ENCODE measurements at places on chromosomes 4 and X. TPM values are rescaled to one million over a fixed set of nuclear protein-coding genes. Genes with fewer than 3 reads are reported as not detected.

DNA sequence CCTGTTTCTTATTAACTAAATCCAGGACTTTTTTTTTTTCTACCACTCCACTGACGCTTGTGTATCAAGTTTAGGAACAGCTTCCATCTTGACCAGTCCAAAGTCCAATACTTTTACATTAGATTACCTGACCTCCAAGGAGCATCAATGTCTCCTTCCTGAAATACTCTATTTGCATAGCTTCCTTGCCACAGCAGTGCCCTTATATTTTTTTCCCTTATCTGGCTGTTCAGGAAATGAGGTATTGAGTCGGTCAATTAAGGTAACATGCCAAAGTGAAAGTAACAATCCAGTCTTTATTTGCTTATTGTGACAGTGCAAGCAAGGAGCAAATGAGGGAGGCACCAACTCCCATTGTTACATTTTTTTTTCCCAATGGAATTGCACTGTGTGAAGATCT is 730.8 kb upstream of the NDST4 start:
- no peaks in the 10 kb centered on the region for H3K27me3 ChIP-seq
- no peaks in the 10 kb centered on the region for H3K36me3 ChIP-seq
- no peak overlapping the region for H3K27ac ChIP-seq
- H3K4me1 ChIP-seq, result no peaks in the 10 kb centered on the region
- no peak for DNase-seq

DNA sequence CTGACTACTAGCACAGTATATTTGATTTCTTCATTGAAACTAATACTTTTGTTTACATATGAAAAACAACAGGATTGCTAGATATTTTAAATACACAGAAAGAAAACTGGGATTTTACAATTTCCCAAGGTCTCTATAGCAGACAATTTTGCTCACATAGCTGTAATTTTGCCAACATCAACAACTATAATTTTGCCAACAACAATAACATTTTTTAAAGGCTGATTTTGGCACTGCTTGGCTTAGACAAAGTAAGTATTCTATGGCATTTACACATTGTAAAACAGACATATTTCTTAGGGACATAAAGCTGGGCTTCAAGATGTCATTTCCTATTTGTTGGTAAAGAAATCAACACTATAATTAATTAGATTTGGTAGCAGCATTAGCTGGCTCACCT is 922.1 kb downstream of the RAB28 start:
- H3K4me3 ChIP-seq, result no peak overlapping the region
- H3K27me3 ChIP-seq, result no peaks in the 10 kb centered on the region
- no peak for DNase-seq
- H3K36me3 ChIP-seq, result no peaks in the 10 kb centered on the region
- no peaks in the 10 kb centered on the region for H3K4me1 ChIP-seq
- no peak overlapping the region for H3K27ac ChIP-seq

DNA sequence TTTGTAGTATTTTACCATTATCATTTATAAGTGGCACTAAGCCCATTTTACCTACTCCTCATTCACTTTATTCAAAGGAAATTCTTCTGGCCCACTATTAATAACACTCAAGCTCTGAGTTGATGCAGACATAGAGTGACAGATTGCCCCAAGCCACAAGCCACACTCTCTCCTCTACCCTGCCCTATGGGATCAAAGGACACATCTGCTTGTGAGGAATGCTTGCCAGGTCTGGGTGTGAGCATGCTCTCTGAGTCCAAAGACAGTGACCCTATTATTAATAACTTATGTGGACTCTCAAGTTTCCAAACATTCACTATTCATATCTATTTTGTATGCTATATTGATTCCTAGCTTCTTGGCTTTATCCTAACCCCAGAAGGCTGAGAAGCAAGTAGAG is 18.5 kb downstream of the ETNPPL start:
- H3K27me3 ChIP-seq, result no peaks in the 10 kb centered on the region
- no peak overlapping the region for H3K27ac ChIP-seq
- H3K4me1 ChIP-seq, result peaks cover 7% of the 10 kb centered on the region
- DNase-seq, result no peak

DNA sequence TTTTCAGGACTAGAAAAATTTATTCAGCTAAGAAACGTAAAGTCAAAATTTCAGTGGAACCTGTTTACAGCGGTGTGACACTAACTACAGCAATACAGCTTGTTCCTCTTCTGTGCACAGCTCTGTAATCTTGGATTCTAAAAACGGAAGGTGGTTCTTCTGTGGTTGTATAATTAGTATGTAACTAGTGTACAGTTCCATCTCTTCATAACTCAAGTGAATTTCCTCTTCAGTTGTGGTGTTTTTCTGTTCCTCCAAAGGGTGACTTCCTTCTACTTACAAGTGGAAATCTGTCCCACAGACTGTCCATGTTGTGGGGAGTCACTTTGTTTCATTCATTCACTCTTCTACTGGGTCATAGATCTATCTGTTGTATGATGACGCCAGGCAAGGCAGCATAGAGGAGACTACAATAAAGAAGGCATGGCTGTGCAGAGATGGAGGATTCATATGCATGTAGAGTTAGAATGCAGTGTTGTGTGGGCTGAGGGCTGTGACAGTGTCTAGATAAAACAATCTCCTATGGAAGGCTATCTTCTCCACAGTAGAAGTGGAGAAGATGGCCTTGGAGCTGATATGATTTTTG is 5.4 kb downstream of the DAPP1 start:
- DNase-seq, result no peak
- no peak overlapping the region for H3K27ac ChIP-seq
- no peak overlapping the region for H3K4me3 ChIP-seq
- no peaks in the 10 kb centered on the region for H3K36me3 ChIP-seq
- H3K27me3 ChIP-seq, result no peaks in the 10 kb centered on the region

- DNase-seq, result no peak
- H3K27ac ChIP-seq, result no peak overlapping the region
- no peaks in the 10 kb centered on the region for H3K27me3 ChIP-seq
Observed at GRCh38 chr4:97627750-97628149, 515.5 kb downstream of the STPG2 start.

DNA sequence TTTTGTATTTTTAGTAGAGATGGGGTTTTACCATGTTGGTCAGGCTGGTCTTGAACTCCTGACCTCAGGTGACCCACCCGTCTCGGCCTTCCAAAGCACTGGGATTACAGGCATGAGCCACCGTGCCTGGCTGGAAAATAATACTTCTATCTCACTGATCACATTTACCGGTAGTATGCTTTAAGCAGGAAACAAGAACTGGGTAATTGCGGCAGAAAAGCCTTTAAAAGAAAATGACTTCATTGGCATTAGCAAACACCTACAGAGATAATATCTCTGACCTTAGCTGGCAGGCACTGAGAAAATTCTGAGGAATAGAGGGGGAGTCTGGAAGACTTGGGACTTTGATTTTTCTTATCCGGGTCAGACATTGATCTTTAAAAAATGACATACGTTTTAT is 78.5 kb downstream of the SHROOM3 start:
- H3K36me3 ChIP-seq, result no peaks in the 10 kb centered on the region
- no peak overlapping the region for H3K27ac ChIP-seq
- H3K4me3 ChIP-seq, result no peak overlapping the region
- no peaks in the 10 kb centered on the region for H3K4me1 ChIP-seq
- no peak for DNase-seq
- no peaks in the 10 kb centered on the region for H3K27me3 ChIP-seq

DNA sequence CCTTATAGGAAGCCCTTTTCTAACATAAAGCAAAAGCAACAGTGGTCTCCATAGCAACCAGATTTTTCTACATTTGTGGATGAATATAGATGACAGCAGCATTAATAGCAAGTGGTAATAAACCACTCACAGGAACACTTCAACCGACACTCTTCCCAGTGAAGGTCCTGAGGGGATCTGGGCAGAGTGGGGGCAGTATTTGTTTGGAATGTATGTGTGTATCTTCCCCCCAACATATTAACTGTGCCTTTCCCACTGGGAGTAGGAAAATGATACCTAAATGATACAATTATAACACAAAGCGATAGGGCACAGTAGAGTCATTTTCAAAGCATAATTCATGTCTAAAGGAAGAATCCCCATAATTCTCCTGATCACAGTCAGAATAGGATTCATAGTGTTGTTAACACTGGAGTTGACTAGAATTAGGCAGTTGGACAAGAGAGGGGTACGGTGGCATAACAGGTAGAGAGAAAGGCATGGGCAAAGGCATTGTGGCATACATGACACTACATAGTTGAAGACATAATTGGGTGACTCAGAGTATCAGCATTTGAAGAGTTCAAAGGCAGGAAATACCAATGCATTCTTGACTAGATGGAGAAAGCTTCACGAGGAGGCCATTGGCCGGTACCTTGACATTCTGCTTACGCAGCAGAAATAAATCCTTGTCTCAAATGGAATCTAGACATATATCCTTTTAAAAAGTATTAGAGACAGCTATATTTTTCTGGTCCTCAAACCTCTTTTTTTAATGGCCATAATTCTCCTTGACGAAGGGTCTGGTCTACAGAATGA is 15.2 kb downstream of the CAPN6 start:
- H3K4me1 ChIP-seq, result no peaks in the 10 kb centered on the region
- H3K27me3 ChIP-seq, result no peaks in the 10 kb centered on the region
- no peak overlapping the region for H3K4me3 ChIP-seq
- H3K36me3 ChIP-seq, result no peaks in the 10 kb centered on the region
- H3K27ac ChIP-seq, result no peak overlapping the region
- DNase-seq, result no peak

DNA sequence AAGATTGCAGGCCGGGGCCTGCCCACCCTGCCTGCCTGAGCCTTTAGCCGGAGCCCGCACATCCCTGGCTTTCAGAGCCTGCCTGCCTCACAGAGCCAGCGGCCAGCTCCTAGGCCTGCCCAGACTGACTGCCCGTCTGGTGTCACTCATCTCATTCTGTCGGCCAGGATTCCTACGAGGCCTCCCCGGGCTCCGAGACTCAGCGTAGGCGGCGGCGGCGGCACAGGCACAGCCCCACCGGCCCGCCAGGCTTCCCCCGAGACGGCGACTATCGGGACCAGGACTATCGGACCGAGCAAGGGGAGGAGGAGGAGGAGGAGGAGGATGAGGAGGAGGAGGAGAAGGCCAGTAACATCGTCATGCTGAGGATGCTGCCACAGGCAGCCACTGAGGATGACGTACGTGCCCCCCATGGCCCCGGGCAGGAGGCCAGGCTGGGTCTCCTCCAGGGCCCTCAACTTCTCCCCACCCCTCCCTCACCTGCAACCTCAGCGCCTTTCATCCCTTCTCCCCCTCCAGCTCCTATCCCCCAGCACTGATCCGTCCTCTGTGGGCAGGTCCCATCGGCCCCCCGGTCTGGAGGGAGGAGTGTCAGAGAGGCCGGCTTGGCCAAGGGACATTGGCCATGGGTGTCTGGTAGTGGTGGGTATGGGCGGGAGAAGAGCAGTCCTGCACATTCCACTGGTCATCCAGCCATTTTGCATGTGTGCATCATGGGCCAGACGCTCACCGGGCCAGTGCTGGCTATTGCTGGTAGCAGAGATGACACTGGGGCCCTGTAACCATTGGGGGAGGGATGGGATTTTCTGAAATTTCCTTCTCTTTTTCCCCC is 22.6 kb upstream of the UBA1 start:
- no peak for DNase-seq
- H3K4me1 ChIP-seq, result no peaks in the 10 kb centered on the region
- H3K4me3 ChIP-seq, result no peak overlapping the region
- peaks cover 7% of the 10 kb centered on the region for H3K36me3 ChIP-seq
- no peaks in the 10 kb centered on the region for H3K27me3 ChIP-seq

DNA sequence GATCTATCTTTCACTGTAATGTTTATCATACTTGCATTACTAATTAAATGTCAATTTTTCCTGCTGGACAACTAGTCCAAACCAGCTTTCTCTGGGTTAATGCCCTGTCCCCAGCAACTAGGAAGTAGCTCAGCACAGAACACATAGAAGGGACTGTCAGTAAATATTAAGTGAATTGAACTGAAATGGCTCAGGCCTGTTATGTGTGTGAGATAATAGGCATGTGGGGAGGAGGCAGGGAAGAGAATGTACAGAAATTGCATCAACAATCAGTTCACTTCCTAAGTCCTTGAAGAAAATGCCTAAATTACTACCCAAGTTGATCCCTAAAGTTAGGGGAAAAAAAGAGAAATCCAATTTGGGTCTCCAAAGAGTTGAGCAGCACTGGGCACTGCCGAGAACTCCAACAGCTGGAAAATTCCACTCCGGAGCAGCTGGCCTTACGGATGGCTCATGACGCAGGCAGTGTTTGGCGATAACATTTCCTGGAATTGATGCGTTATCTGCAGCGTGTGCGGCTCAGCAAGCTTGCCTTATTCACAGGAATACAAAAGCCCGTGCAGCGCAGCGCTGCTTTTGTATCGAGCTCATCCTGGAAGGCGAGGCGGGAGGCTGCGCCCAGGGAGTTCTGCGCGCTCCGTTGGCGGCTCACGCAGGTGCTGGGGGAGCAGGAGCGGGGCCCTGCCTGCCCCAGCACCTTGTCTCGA is 297.3 kb upstream of the LCORL start:
- H3K36me3 ChIP-seq, result no peaks in the 10 kb centered on the region
- DNase-seq, result no peak
- H3K27me3 ChIP-seq, result no peaks in the 10 kb centered on the region
- no peak overlapping the region for H3K27ac ChIP-seq
- H3K4me3 ChIP-seq, result no peak overlapping the region

- no peak overlapping the region for H3K4me3 ChIP-seq
- DNase-seq, result no peak
- H3K27me3 ChIP-seq, result no peaks in the 10 kb centered on the region
- no peak overlapping the region for H3K27ac ChIP-seq
- H3K4me1 ChIP-seq, result no peaks in the 10 kb centered on the region
Observed at GRCh38 chr4:173256825-173257224, 77.3 kb downstream of the HMGB2 start.

GRCh38 chr4:131344761-131345160 is 1804.3 kb upstream of the PCDH10 start:
- H3K4me3 ChIP-seq, result no peak overlapping the region
- no peak for DNase-seq
- H3K36me3 ChIP-seq, result no peaks in the 10 kb centered on the region
- H3K27ac ChIP-seq, result no peak overlapping the region
- H3K27me3 ChIP-seq, result no peaks in the 10 kb centered on the region

GRCh38 chrX:153561337-153561736 is 37.6 kb downstream of the CCNQ start:
- DNase-seq, result no peak
- no peaks in the 10 kb centered on the region for H3K27me3 ChIP-seq
- no peaks in the 10 kb centered on the region for H3K36me3 ChIP-seq
- no peaks in the 10 kb centered on the region for H3K4me1 ChIP-seq
- no peak overlapping the region for H3K27ac ChIP-seq

- no peak overlapping the region for H3K27ac ChIP-seq
- DNase-seq, result no peak
- no peaks in the 10 kb centered on the region for H3K27me3 ChIP-seq
- no peak overlapping the region for H3K4me3 ChIP-seq
Observed at GRCh38 chr4:135050086-135050717, 848.6 kb upstream of the PABPC4L start.

- no peaks in the 10 kb centered on the region for H3K4me1 ChIP-seq
- DNase-seq, result no peak
- H3K27ac ChIP-seq, result no peak overlapping the region
- no peaks in the 10 kb centered on the region for H3K27me3 ChIP-seq
- no peak overlapping the region for H3K4me3 ChIP-seq
Observed at GRCh38 chrX:34119122-34119521, 13.0 kb downstream of the FAM47A start.

Gene TBC1D19
- total RNA-seq, result 8.7 TPM

Gene PAK3
- 0.60 TPM for total RNA-seq

Gene PLRG1
- 87.7 TPM for total RNA-seq

Gene CPZ
- not detected for total RNA-seq

Gene CT45A10
- total RNA-seq, result not detected

Gene FAM120C
- total RNA-seq, result 15.1 TPM

Gene LRIT3
- total RNA-seq, result 0.41 TPM

Gene ADH1A
- not detected for total RNA-seq

Gene RBM47
- 1.9 TPM for total RNA-seq
